ENCODE measurements at places on chromosomes 1 and 21. TPM values are rescaled to one million over a fixed set of nuclear protein-coding genes. Genes with fewer than 3 reads are reported as not detected.

The ITGB2 gene
- 22.2 TPM for total RNA-seq

The VANGL2 gene
- 0.78 TPM for total RNA-seq

The FCGR1A gene
- 2.5 TPM for total RNA-seq

The RNU1-1 gene
- total RNA-seq = under 0.01 TPM

The KRTAP11-1 gene
- not detected for total RNA-seq

The OR6Y1 gene
- total RNA-seq = not detected

The GUCA2A gene
- total RNA-seq = not detected

The SLC9C2 gene
- not detected for total RNA-seq

- DNase-seq = peak; percentile 31
Observed at GRCh38 chr1:202998836-202999750, 8.1 kb upstream of the TMEM183A start.

GRCh38 chr1:180947901-180948640 lies 35.4 kb downstream of the KIAA1614 start:
- DNase-seq = no peak

GRCh38 chr1:226782845-226783601 lies 43.9 kb upstream of the ITPKB start:
- DNase-seq = no peak

- DNase-seq = no peak
Observed at GRCh38 chr21:44891631-44892031, 18.1 kb upstream of the PTTG1IP start.

DNA sequence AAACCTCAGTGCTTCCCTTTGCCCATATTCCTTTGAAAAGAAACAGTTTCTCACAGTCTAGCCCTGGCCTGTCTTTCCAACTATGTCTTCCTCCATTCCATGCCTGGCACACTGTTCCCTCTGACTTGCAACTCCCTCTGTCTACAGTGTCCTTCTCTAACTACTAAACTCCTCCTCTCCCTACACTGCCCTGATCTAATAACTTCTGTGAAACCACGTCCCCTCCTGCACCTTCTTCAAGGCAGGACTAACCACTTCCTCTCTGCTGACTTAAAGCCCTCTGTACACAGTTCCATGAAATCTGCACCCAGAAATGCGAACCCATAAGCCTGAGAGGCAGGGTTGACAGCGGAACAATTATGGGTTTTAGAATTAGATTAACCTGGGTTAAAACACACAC lies 62.2 kb upstream of the ATP1B1 start:
- DNase-seq = no peak

- no peak for DNase-seq
Observed at GRCh38 chr21:31733551-31734149, 1.7 kb upstream of the SCAF4 start.

DNA sequence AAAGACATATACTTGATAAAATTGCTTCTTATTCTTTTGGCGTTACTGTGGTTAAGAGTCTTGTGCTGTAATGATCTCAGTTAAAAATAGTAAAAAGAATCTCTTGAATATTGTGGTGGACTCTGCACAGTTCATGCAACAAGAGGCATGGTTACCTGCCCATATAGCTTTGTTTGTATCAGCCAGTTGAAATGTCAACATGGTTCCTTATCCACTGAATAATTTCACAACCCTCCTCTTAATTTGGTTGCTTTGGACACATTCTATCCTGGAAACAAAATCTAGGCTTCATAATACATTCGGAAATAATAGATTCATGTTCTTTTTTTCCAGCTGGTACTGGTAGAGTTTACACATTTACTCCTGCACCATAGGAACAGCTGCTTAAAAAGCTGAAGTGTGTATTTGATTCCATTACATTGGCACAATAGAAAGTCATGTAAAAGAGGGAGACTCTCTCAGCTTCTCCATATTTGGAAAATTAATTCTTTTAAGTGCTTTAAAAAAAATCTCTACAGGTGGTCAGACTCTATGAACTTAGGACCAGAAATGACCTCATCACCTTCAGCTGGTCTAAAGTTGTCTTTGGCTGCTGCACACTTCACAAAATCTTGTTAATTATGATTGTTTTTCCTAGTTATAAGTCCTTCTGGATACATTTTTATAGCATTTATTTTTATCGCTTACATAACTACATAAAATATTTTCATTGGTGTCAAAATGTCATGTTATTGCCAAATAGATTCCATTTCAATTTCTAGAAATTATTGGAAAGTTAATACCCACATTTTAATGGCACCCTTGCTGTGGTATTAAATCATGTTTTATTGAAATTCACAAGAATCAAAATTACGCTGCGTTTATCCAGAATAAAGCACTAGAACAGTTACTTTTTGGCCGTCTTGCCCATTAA lies 100.2 kb downstream of the LTN1 start:
- DNase-seq = no peak

DNA sequence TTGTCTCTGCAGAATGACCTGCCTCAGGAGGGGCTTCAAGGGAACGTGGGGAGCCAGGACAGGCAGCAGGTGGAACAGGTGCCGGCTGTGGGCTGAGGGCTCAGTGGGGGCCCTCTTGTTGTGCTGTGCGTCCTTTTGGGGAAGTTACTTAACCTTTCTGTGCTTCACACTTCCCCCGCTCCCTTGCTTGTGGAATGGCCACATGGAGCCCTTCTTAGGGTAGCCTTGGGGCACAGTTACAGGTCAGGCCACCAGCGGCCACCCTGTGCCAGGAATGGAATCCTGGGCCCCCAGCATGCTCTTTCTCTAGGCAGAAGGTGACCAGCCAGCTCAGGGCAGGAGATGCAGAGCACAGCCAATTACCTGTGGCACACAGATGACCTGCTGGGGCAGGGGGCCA lies 2.6 kb downstream of the IKBKE start:
- DNase-seq = no peak

GRCh38 chr21:36732217-36732616 lies 33.3 kb downstream of the SIM2 start:
- no peak for DNase-seq

DNA sequence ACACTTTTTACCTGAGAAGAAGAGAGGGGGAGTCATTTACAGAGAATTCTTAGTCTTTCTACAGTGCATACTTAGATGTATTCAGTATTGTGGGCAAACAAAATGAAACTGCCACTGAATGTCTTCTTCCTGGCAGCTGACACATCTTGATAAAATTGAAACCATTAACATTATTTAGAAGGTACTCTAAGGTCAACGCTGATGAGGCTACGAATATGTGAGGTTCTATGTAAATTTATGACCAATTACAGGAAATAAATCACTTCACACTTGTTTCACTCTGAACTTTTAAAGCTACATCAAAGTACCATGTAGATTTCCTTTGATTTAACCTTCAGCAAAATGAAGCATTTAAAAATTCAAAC lies 51.3 kb upstream of the GFI1 start:
- no peak for DNase-seq

Measured in gastrocnemius medialis (tissue), 4 donors.